ENCODE measurements at places on chromosomes 13 and 19.

GRCh38 chr19:45779231-45780145, 2.8 kb downstream of the DMPK start:
- DNase-seq: peak; percentile 55

DNA sequence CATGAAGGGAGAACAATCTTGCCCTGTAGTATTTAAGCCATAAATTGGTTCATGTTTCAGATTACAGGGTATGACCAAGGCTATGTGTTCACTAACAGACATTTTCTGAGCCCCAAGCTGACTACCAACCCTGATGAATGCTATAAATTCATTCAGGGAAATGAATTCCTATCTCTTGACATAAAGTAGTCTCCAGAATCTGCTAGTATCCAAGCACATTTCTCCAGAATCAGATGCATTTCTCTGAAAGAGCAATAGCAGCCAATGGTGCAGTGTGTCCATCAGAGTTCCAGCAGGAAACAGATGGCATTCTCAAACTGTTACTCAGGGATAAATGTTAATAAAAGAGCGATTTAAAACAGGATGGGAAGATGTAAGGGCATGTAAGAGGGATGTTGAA, 226.4 kb downstream of the COG6 start:
- DNase-seq: no peak

GRCh38 chr19:3369337-3370213, 3.2 kb downstream of the NFIC start:
- no peak for DNase-seq

GRCh38 chr19:46221981-46222610, 7.4 kb upstream of the IGFL1 start:
- DNase-seq: no peak

DNA sequence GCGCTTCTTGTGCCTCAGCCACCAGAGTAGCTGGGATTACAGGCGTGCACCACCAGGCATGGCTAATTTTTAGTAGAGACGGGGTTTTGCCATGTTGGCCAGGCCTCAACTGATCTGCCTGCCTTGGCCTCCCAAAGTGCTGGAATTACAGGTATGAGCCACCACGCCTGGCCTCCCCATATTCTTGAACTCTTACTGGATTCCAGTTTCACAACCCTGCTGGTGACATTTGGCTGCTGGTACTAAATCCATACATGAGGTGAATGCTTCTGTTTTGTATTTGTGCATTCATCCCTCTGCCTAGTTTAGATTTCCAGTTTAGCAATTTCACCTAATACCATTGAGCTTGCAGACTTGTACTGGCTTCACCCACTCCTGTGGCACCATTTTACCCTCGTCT, 13.9 kb downstream of the SLC25A15 start:
- no peak for DNase-seq

DNA sequence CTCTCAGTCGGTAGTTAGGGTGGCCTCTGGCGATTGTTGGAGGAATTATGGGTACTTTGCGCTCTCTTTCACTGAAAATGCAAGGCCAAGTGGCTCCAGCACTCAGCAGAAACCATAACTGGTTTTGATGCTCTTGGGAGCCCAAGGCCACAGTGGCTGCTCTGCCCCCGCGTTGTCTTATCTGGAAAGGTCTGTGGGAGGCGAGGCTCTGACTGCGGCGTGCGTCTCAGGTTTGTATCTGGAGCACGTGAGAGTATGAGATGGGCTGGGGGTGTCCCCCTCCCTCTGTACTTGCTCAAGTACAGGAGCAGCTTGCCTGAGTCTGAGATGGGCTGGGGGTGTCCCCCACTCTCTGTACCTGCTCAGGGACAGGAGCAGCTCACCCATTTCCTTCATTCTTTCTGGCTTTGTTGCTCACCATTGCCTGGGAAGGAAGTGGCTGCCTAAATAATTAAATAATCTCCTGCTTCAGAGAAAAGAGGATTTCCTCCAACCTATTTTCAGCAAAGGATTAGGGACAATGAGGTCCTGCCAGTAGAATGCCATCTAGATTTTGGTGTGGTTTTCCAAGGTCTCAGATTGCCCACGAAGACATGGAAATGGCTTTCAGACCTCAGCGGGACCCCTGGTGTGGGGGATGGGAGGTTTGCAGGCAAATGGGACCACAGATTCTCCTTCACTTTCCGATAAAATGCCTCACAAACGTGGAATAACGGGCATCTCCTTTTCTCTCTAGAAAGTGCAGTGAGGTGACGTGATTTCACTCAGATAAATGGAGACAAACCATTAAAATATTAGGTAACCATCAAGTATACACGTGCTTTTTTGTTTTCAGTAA, 14.7 kb downstream of the ATP11A start:
- no peak for DNase-seq

DNA sequence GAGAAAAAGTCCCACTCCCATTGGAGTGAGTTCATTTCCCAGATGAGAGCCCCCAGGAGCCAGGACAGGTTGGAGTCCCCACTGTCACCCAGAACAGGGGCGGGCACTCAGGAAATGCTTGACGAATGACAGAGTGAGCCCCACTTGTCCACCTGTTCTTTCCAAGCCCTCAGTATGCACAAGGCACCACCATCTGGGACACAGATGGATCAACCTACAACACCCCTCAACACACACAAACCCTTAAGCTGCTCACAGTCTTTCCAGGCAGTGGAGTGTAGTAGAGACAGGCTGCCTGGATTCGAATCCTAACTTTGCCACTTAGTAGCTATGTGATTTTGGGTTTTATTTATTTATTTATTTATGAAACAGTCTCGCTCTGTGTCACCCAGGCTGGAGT, 8.0 kb downstream of the ARHGEF1 start:
- no peak for DNase-seq

GRCh38 chr13:91576590-91576989, 178.2 kb downstream of the GPC5 start:
- DNase-seq: no peak

DNA sequence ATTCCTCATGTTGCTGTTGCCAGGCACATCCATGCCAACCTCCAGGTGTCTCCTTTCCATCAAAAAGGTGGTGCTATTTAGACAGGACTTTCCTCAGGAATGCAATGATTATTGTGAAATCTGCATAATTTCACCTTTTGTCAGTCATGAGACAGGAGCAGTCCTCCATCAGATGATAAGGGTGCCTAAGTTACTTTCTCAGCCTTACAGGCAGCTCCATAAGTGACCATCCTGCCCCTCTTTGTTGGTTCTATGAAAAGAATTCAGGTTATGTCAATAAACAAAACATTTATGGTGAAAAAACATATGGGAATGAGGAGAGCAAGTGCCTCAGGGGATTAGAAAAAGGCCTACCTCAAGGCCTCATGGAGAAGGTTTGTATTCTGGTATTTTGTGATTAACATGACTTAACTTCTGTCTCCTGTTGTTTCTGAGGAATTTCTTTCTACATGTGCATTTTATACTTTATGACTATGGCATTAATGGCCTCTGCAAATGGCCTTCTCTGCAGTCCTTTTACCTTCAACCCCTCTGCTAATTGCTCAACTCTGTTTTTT, 110.3 kb upstream of the DIAPH3 start:
- no peak for DNase-seq

GRCh38 chr13:60258349-60258748, 94.6 kb upstream of the DIAPH3 start:
- no peak for DNase-seq

GRCh38 chr19:1018932-1019615, 1.8 kb downstream of the TMEM259 start:
- DNase-seq: no peak

DNA sequence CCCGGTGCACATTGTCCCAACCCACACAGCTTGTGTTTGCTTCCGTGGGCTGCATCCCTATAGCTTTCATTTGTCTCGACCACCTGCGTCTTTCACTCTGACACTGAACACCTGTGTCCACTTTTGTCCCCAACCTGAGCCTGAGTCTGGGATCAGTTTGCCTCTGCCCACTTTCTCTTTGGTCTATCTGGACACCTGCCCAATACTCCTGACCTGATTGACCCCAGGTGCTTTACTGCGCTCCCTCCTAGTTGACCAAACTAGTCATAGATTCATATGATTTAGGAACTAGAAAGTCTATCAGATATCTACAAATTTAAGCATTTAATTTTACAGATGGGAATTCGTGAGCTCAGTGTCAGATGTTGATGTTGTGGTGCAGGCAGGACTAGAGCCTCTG, 209.9 kb downstream of the DCT start:
- no peak for DNase-seq

DNA sequence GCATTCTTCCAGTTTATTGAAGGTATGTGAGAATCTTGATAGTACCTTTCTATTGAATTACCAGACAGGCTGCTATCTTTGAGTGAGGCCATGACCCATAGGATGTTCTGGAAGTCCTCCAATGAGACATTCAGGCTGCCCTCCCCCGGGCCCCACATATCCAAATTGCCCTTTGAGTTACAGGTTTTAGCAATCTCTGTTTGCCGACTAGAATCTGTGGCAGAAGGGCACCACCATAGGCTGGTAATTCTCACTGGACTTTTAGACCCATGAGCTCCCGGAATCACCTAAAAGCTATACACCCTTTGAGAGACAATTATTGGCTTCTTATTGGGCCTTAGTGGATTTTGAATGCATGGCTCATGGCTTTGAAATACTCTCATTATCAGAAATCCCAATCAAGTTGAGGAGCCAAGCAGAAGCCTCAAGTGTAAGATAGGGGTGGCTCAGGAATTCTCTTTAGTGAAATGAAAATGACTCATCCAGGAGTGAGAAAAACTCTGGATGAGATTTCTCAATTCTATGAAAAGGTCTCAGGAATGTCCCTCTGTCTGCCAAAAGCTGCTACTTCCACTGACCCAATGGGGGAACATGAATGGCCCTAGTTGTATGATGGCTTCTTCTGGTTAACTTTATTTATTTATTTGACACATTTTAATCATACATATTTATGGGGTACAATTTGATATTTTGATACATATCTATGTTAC, 172.1 kb upstream of the CSNK1A1L start:
- no peak for DNase-seq

DNA sequence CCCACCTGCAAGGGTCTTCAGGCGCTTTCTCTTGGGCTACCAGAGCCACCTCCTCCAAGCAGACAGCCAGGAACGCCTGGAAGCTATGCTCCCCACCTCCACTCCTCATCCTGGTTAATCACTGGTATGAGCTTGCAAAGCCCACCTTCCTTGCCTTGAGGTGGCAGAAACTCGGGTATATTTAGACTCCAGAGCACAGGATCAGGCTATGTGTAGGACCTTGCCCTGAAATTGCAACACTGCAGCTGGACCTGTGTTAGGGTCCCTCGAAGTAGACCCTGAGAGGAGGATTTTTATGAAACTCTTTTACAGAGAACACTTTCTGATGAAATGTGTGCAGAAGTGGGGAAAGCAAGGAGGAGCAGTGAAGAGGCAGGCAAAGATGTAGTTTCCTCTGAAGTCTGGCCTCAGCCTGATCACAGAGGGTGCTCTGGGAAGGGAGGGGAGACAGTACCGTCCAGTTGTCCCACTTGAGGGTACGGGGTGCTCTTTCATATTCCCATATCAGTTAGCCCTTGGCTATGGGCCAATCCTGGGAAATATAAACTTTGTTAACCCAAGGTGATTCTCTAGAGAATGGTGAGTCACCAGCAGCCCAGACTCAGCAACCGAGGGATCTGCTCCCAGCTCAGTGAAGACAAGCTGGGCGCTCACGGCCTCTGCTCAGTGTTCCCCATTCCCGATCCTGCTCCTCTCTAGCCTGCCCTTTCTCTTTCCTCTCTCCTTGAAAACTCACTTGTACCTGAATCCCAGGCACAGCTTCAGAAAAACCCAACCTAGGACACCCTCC, 157.9 kb downstream of the UQCRFS1 start:
- DNase-seq: no peak

- DNase-seq: no peak
Observed at GRCh38 chr19:16385821-16386220, 61.2 kb downstream of the KLF2 start.

DNA sequence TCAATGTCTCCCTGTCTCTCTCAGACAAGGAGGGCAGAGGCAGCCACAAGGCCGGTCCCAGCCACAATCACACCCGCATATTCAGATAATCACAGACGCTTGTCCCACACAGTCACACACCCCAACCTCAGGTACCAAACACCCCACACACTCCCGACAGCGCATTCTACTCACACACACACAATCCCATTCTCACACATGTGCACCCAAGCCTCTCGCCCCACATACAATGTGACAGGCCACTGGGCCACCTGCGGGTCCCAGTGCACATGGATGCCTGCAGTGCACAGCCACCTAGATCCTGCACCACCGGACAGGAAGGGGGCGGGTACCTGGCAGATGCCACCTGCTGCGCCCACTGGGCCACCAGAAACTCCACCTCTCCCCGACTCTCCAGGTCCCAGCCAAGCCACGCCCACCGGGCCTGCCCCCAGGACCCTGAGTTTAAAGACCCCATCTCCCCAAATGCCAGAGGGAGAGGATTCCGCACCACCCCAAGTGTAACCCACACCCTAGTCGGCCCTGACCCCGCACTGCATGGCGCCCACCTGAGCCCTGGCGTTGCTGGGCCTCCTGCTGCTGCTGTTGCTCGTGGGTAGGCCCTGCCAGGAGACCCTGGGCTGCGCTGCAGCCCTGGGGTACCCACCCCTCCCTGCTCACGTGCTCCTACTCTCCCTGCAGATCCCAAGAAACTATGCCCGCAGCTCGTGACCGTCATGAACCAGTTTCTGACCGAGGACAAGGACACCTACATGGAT, 10.6 kb downstream of the SCGB2B2 start:
- no peak for DNase-seq

DNA sequence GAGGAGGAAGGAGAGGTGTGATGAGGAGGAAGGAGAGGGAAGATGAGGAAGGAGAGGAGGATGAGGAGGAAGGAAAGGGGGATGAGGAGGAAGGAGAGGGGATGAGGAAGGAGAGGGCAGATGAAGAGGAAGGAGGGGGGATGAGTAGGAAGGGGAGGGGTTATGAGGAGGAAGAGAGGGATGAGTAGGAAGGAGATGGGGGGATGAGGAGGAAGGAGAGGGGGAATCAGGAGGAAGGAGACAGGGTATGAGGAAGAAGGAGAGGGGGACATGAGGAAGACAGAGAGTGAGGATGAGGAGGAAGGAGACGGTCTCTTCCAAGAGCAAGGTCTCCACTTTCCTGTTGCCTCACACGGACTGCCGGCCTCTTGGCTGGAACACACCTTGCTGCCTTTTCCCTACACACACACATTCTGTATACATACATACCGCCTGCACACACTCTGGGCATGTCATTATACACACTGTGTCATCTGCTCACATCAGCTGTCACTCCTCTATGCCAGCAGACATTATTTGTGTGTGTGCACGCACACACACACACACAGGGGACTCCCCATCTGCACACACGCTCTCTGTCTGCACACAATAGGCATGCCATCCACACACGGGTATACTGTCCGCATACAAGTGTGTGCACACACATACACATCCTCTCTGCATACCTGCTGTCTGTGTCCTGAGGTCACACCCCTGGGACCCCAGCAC, 11.1 kb upstream of the VSTM2B start:
- DNase-seq: no peak

Measured in esophagus squamous epithelium (tissue), 5 donors.